Spinal cord (tissue), 10 donors: ENCODE measurements at places on chromosomes 4 and X. TPM values are rescaled to one million over a fixed set of nuclear protein-coding genes. Genes with fewer than 3 reads are reported as not detected.

Gene KLB
- 0.06 TPM for total RNA-seq

Gene SOD3
- 11.2 TPM for total RNA-seq

Gene CD38
- 3.1 TPM for total RNA-seq

Gene ATP10D
- total RNA-seq: 29.8 TPM

Gene RHOXF2
- total RNA-seq: not detected

Gene TMSB15C
- total RNA-seq: 15.7 TPM

Gene PAQR3
- 16.6 TPM for total RNA-seq

Gene HMX1
- total RNA-seq: 2.9 TPM

Gene IL13RA2
- total RNA-seq: 2.9 TPM

Gene TRIM75
- not detected for total RNA-seq

Gene INPP4B
- total RNA-seq: 20.7 TPM

Gene P2RY8
- 0.39 TPM for total RNA-seq

Gene PPP4R3C
- total RNA-seq: not detected

Gene FAT1
- total RNA-seq: 217 TPM

Gene CLGN
- 10.4 TPM for total RNA-seq

Gene SMIM43
- 1.1 TPM for total RNA-seq

Gene CXCL5
- 0.33 TPM for total RNA-seq

Gene PAGE1
- total RNA-seq: not detected

Gene SOX3
- total RNA-seq: 2.3 TPM

Gene MAGEA2B
- total RNA-seq: not detected

Gene FGA
- 1.7 TPM for total RNA-seq

Gene SCD5
- total RNA-seq: 297 TPM

Gene XG
- not detected for total RNA-seq

Gene CHIC1
- total RNA-seq: 34.9 TPM

Gene PDLIM3
- total RNA-seq: 45.3 TPM

Gene ESX1
- 0.10 TPM for total RNA-seq

Gene SHROOM4
- 12.8 TPM for total RNA-seq

Gene SSX2
- total RNA-seq: not detected

Gene PWWP3B
- total RNA-seq: 3.7 TPM

Gene EPGN
- 14.2 TPM for total RNA-seq

Gene SPANXN2
- total RNA-seq: not detected

Gene RPL36A
- total RNA-seq: 1,311 TPM

Gene MED28
- total RNA-seq: 26.4 TPM

Gene SPANXB1
- not detected for total RNA-seq

Gene CT45A1
- not detected for total RNA-seq

Gene FAM9C
- total RNA-seq: not detected

Gene GUCY1A1
- 84.7 TPM for total RNA-seq

Gene SH2D1A
- total RNA-seq: 0.59 TPM

Gene KIF4A
- 6.3 TPM for total RNA-seq

Gene RPS6KA6
- total RNA-seq: 14.1 TPM

Gene UCHL1
- 896 TPM for total RNA-seq

Gene SLBP
- total RNA-seq: 37.0 TPM

Gene ADGRG4
- total RNA-seq: under 0.01 TPM

Gene FGB
- 1.2 TPM for total RNA-seq

Gene ZNF732
- 2.5 TPM for total RNA-seq

Gene CCNA2
- total RNA-seq: 17.4 TPM

Gene NDST3
- total RNA-seq: 6.6 TPM

Gene SLC6A8
- 22.5 TPM for total RNA-seq

Gene MAGEE2
- 2.6 TPM for total RNA-seq

Gene TSPAN5
- total RNA-seq: 64.4 TPM

Gene EDA
- total RNA-seq: 6.5 TPM

Gene TBX22
- 0.06 TPM for total RNA-seq

Gene MID1
- 11.9 TPM for total RNA-seq

Gene TAF7L
- total RNA-seq: 0.20 TPM

Gene SYP
- 83.5 TPM for total RNA-seq

Gene AKAP17A
- 11.0 TPM for total RNA-seq

Gene TASL
- total RNA-seq: 1.8 TPM

Gene VCX3A
- not detected for total RNA-seq

Gene SOWAHD
- total RNA-seq: 0.50 TPM

Gene BTC
- 1.4 TPM for total RNA-seq
